Activated T-helper 1 cell treated with anti-CD3 and anti-CD28 coated beads, Interleukin-12 subunit alpha, Interleukin-12 subunit beta, Interleukin-2, Interleukin-4 antibody, amounts not matched to agents 30 ng/mL and 10 ng/mL and 1 ng/mL, durations not matched to agents 14 hours and 24 hours and 36 hours (primary cell): ENCODE measurements at places on chromosomes 11 and 22. TPM values are rescaled to one million over a fixed set of nuclear protein-coding genes. Genes with fewer than 3 reads are reported as not detected.

CACNA1I gene
- total RNA-seq = 0.02 and 0.03 TPM in 2 replicates

XNDC1N gene
- 20.9 and 21.5 TPM in 2 replicates for total RNA-seq

DNA sequence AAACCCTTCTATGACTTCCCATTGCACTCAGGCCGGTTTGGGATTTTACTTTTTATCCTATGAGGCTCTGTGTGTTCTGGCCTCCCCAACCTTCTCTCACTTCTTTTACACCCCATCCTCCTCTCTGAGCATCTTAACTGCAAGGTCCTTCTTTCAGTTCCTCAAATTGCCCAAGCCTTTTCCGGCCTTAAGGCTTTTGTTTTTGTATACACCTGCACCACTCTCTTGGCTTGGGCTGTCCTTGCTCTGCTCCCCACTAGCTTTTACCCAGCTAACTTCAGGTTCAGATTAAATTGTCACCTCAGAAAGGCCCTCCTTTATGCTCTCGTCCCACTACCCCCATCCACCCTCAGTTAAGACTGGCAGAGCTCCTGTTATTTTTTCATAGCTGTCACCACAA, 55.5 kb downstream of the FAM83F start:
- DNase-seq = no peak

DNA sequence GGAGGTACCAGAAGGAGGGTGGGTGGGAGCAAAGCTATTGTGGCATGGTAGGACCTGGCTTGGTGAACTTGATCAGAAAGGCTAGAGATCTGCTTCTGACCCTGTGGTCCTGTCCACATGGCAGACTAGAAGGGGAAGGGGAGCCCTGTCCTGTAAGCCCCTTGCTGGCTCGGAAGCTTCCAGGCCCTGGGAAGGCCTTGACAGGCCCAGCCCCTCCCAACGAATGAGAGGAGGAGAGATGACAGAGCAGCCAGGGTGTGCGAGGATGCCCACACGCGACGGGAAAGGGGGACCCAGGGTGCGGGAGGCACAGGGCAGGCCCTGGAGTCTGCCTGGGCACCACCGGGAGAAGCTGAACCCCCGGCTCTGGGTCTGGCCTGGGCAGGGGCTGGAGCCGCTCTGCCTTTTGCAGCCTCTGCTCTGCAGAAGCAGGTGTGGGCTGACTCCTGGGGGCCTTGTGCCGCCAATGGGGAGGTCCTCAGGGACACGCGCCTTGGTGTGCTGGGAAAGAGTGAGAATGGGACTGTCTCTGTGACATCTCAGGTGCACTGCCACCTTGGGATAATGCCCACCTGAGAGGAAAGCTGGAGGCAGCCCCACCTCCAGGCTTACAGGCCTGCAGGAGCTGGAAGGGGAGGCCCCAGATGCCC, 1447.5 kb downstream of the BRD1 start:
- DNase-seq = no peak

GRCh38 chr22:30186510-30186909, 60.0 kb downstream of the LIF start:
- no peak for DNase-seq

DNA sequence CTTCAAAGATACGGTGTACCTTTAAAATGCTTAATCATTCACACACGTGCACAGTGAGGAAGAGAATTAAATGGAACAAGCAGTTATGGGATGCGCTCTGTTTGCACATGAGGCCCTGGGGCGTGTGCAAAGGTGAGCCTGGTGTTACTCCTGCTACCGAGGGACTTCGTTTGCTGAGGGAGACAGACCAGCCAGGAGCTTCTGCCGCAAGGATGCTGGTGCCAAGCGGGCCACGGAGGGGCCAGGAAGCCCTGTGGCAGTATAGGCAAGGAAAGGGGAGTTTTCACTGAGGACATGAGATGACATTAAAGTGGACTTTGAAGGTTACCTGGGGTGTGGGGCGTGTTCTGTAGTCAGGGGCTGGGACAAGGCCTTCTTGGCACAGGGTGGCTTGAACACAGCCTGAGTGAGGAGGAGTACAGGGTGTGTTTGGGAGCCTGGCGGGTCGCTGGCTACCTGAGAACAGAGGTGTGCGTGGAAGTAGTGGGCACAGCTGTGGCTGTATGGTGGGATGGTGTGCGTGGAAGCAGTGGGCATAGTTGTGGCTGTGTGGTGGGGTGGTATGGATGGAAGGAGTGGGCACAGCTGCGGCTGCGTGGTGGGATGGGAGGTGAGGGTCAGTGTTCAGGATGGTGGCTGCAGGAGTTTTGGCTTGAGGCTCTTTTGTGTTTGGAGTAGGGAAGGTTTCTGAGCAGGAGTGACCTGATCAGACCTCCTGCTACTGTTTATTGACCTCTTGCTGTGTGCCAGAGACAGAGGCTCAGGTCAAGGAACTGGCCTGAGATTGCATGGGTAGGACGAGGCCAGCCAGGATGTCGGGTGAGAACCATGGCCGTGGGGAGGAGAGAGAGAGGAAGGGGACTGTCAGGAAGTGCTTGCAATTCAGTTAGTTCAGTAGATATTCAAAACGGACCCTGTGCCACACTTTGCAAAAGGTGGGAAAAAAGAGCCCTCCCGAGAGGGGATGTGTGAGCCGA, 13.7 kb downstream of the TBC1D22A start:
- DNase-seq = no peak

- DNase-seq = no peak
Measured at GRCh38 chr11:126403022-126403581, 47.6 kb downstream of the ST3GAL4 start.

DNA sequence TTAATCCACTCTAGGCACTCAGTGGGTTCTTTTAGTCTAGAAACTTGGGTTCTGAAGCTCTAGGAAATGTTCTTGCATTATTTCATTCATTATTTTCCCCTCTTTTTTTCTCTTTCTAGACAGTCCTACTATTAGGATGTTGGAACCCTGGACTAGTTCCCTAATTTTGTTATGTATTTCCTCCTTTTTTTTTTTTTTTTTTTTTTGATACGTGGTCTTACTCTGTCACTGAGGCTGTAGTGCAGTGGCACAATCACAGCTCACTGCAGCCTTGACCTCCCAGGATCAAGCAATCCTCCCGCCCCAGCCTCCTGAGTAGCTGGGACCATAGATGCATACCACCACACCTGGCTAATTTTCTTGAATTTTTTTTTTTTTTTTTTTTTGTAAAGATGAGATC, 9.4 kb downstream of the UPB1 start:
- no peak for DNase-seq

GRCh38 chr11:1693327-1694063, 3.5 kb upstream of the KRTAP5-6 start:
- peak; percentile 54 for DNase-seq

- DNase-seq = peak; percentile 59
Measured at GRCh38 chr11:3920148-3920852, 64.8 kb downstream of the STIM1 start.
